ENCODE measurements at places on chromosomes 5 and 9.

DNA sequence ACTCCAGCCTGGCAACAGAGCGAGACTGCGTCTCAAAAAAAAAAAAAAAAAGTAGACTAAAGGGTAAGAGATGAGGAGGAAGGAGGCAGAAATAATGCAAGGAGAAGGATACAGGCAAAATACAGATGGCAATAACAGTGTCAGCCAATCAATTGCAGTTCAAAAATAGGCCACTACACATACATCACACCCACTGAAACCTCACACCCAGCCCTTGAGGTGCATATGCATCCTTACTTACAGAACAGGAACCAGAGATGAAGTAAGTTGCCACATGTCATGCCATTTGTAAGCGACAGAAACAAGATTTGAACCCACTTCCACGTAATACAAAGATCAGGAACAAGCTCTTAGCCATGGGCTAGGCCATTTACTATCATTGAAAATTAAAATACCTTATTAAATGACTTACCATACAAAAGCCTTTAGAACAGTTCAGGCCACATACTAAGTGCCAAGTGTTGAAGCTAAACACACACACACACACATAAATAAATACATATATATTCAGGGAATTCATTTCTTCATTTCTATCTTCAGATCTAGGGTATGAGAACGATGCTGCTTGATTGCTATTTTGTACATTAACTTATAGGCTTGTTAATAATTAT, 98.4 kb downstream of the FNBP1 start:
- DNase-seq = no peak

DNA sequence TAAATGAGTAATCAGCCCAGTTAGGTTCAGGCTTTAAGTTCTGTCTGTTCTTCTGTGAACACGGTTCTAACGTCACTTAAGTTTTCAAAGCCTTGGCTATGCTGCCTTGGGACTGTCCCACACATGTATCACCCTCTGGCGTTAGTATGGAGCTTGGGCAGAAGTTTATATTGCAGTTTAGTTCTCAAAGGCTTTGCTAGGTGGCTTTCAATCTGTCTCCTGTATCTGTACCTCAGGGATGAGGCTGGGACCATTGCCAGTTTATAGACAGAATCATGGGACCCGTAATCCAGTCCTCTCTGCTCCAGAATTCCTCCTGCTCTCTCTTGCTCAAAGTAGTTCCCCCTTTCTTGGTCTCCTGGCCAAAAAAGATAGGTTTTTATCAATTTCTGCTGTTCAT, 12.1 kb downstream of the C9orf40 start:
- DNase-seq = no peak

GRCh38 chr9:128174062-128174461, 14.0 kb downstream of the BBLN start:
- no peak for DNase-seq

DNA sequence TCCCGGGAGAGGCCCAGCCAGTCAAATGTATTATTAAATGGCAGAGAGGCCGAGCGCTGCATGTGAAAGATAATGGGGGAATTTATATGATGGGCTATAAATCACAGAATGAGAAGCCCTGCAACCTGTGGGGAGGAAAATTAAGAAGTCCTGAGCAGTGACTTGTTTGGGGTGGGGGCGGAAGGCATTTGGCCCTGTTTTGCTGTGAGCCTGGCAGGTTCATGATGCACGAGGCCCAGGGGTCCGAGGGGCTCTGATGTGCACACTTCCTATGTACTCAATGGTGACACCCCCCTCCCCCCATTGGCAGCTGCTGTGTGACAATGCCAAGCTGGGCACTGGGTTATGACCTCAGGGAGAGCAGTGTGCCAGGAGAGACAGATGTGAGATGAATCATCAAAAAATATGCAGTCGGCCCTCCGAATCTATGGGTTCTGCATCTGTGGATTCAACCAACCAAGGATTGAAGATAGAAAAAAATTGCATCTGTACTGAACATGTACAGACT, 13.7 kb upstream of the DAB2IP start:
- DNase-seq = no peak

- DNase-seq = no peak
Observed at GRCh38 chr5:143147902-143148301, 255.6 kb downstream of the NR3C1 start.

- DNase-seq = no peak
Observed at GRCh38 chr9:100587375-100587774, 9.5 kb downstream of the CAVIN4 start.

DNA sequence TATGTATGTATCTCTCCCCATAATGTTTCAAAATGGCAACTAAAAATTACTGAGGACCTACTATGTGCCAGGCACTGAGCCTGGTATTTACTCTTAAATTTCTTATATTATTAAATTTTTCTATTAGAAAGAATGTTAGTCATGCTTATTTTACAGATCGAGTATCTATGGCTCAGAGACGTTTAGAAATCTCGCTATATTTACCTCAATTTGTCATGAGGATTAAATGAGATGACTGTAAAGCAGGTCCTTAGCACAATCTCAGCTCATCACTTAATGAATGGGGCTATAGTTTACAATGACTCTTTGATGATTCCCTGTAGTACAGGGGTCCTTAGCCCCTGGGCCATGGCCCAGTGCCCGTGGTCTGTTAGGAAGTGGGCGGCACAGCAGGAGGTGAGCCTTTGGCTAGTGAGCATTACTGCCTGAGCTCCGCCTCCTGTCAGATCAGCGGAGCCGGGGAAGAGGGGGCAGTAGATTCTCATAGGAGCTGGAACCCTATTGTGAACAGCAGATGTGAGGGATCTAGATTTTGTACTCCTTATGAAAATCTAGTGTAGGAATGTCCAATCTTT, 15.5 kb downstream of the ENC1 start:
- DNase-seq = no peak

All from GM19239 (cell line).